Right renal cortex interstitium (tissue), 3 donors: ENCODE measurements at places on chromosomes 7 and 10.

DNA sequence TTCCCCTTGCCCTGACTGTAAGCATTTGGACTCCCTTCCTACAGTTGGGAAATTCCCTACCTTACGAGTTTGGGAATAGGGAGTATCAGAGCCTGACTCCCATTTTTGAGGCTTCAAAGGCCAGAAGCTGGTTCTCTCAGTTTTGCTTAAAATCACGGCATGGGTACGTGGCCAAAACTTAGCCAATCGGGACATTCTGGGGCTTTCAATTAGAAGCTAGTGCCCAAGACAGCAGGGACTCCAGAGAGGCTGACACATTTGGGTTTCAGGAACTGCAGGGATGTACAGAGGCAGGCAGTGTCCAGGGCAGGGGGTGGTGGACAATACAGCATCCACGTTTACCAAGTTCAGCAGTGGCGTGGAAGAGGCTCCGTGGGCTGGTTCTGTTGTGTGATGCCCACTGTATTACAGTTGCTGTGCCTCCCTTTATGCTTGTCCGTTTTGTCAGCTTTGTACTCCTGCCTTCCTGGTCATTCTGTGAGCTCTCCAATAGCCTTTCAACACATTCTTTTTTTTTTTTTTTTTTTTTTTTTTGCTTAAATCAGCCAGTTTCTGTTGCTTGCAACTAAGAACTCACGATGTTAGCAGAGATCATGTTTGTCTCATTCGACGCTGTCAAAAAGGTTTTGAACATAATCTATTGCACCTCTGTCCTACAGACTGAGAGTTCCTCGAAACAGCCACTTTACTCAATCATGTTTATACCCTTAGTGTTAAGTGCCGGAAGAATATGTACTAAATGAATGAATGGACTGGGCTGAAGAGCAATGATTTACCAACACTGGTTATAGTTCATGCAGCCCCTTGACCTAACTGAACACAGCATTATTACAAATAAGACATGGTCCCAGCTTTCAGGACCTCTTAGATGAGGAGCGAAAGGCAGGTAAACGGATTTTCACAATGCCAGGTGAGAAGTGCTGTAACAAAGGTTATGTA lies 1.1 kb downstream of the GGCT start:
- DNase-seq: no peak

- no peak for DNase-seq
Measured at GRCh38 chr7:124205526-124205925, 172.7 kb upstream of the TMEM229A start.

GRCh38 chr10:78236416-78237015 lies 202.9 kb downstream of the RPS24 start:
- DNase-seq: no peak

GRCh38 chr7:53542157-53542556 lies 506.7 kb downstream of the POM121L12 start:
- no peak for DNase-seq

DNA sequence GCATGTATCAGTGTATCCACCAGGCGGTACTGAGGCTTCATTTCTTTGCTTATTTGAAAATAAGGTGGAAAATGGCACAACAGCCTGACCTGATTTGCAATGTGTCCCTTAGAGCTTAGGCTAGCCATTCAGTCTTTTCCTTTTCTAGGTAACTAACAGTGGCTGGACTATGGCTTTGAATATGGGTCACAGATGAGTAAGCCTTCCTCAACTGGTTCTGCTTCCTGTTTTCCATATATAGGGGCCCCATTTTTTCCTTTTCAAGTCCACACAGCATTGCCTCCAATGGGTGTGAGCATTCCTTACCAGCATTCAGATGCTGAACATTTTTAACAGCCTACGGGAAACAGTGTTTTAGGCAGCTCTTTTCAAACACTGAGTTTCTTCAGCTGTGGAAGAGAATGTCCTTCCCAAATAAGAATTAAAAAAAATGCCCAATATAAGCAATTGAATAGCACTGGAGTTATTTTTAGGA lies 3.9 kb upstream of the ITGB1 start:
- no peak for DNase-seq

GRCh38 chr10:98097616-98098015 lies 36.8 kb upstream of the R3HCC1L start:
- DNase-seq: no peak

- no peak for DNase-seq
Measured at GRCh38 chr7:149306854-149307253, 44.9 kb downstream of the ZNF783 start.

- no peak for DNase-seq
Measured at GRCh38 chr7:127655720-127656119, 3.7 kb downstream of the SND1 start.

DNA sequence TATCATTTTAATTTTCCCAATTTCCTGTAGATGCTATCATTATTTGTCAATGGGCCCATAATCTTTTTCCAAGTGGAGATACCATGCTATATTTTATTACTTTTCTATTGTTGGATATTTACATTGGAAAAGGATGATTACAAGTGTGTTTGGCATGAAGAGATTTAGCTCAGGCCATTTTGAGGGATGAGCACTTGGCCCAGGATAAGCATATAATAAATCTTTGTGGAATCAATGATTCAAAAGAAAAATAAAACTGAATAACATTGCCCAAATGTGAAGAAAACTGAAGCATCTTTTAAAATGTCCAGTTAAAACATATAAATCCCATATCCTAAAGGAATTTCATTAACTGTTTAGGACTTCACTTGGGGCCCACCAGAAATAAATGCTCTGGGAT lies 260.9 kb upstream of the BMPER start:
- DNase-seq: no peak

DNA sequence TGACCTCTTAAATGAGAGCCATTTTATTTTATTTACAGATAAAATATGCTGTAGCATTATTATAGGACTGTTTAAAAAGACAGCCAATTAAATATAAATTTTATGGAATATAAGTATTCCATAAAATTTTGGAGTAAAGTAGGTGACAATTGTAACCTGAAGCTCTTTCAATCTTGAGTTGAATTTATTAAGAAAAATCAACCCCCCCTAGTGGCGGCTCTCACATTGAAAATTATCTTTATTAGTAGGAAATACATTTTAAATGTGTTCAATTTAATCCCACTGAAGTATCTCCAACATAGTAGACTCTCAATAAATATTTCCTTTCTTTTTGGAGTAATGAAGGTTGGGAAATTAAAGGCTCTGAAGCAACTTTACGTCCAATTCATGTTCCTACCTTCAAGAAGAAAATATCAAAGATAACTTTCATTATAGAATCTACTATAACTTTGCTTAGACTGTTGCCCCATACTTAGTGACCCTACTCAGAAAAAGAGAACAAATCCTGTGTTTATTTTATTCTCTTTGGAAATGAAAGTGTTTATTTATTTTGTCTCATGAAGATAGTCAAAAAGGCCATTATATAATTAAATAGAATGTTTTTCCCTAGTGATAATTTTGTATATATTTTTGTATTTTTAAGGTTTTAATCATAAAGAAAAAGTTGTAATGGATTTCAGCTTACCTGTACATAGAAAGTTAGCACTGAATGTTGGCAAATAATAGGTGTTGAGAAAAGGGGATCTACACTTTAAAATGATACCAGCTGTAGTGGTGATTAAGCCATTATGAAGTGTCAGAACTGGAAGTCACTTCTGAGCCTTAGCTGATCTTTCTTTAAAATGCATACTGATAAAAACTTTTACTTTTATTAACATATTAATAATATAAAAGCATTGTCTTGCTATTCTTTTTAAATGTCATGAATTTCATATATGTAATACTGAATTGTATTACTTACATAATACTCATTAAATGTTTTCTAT lies 3.3 kb downstream of the AHR start:
- DNase-seq: no peak

GRCh38 chr7:12821746-12822145 lies 134.3 kb downstream of the ARL4A start:
- no peak for DNase-seq

DNA sequence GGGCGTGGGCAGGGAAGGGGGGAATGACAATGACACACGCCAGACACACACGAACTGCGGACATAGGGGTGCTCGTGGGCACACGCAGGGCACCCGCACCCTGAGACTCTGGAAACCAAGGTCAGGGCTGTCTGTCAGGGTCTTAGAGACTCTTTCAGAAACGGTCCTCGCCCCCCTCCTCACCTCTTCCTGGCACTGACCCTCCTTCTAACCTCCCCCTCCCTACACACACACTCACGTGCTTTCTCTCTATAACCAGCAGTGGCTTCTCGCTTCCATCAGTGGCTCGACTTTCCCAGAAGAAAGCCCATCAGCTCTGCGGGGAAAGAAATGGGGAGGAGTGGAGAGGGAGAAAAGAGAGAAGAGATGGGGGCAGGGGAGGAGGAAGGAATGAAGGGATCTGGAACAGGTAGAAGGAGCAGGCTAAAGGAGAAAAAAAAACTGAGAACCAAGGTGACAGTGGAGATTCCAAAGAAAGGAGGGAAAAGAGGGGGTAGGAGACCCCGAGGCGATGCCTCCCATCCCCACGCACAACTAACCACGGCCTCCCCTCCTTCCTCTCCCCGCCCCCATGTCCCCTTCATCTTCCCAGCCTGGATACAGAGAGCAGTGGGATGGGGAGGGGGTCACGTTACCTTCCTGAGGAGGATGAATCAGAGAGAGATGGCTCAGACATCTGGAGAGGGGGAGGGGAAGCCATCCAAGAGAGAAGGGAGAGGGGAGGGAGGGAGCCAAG lies 1.7 kb upstream of the VGF start:
- no peak for DNase-seq

GRCh38 chr7:130144312-130145171 lies 60.7 kb downstream of the TMEM209 start:
- DNase-seq: peak; percentile 69

GRCh38 chr7:130703851-130704250 lies 17.5 kb upstream of the TSGA13 start:
- DNase-seq: no peak

- no peak for DNase-seq
Measured at GRCh38 chr7:95365151-95365550, 31.0 kb downstream of the PON3 start.

- no peak for DNase-seq
Measured at GRCh38 chr7:5549096-5549763, 125.6 kb upstream of the TNRC18 start.

- no peak for DNase-seq
Measured at GRCh38 chr7:99027241-99027640, 116.7 kb downstream of the SMURF1 start.

DNA sequence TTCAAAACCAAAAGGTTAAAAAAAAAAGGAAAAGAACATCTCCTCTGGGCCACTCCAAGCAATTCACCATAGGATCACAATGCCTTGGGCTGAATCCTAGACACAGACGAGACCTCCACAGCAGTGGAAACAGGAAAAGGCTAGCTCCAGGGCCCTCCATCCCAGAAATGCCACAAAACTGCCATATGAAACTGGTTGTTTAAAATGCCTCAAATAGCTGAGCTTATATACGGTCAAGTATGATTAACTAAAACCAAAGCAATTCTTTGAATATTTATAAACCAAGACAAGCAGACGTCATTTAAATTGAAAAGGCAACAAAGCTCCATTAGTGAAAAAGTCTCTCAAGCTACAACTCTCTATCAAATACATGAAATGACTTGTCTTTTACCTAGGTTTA lies 63.1 kb downstream of the DOCK4 start:
- no peak for DNase-seq

- no peak for DNase-seq
Measured at GRCh38 chr7:98571006-98571405, 46.1 kb upstream of the NPTX2 start.

DNA sequence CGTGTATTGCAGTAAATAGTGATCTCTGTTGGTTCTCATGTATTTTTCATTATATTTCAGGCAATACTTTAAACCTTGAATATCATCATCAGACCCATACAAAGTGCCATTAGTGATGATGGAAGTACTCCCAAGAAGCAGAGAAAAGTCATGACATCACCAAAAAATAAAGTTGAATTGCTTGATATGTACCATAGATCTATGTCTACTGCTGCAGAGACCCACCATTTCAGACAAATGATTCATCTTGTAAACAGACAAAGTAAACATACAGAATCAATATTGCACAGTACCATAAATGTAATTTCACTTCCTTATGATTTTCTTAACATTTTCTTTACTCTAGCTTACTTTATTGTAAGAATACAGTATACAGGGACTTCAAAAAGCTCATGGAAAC lies 347.8 kb downstream of the IPMK start:
- no peak for DNase-seq

- DNase-seq: no peak
Measured at GRCh38 chr7:1748076-1748838, 78.2 kb downstream of the ELFN1 start.

DNA sequence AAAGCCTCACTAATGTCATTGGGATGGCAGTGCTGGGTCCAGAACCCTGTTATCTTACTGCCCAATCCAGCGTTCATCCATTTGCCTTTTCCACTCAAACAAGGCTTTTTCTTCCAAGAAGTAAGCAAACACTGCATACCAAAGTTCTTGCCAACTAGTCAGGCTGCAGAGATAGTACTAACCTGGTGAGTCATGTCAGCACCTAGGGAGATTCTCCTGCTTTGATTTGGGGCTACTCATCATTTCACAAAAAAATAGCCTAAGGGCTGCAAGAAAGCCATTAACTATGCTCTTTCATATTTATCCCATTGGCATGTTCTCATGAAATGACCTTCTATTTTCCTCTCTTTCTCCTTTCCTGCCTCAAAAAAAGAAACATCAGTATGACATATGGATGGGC lies 142.6 kb downstream of the TWIST1 start:
- no peak for DNase-seq

GRCh38 chr10:77159538-77160110 lies 478.0 kb downstream of the KCNMA1 start:
- DNase-seq: no peak
